ENCODE measurements at places on chromosomes 2 and 18. TPM values are rescaled to one million over a fixed set of nuclear protein-coding genes. Genes with fewer than 3 reads are reported as not detected.

DSG3 gene
- polyA plus RNA-seq, result not detected

- DNase-seq, result no peak
These were observed 21.8 kb downstream of the TYW5 start for GRCh38 chr2:199933466-199933865.

- no peak for DNase-seq
These were observed 348.7 kb upstream of the HS6ST1 start for GRCh38 chr2:128667391-128667790.

GRCh38 chr2:47558768-47559684 lies 156.1 kb downstream of the MSH2 start:
- no peak for DNase-seq

GRCh38 chr2:235264512-235264911 lies 229.3 kb upstream of the AGAP1 start:
- no peak for DNase-seq

All from muscle of arm (tissue), 14 donors.